Fibroblast of lung (primary cell): ENCODE measurements at places on chromosomes 5 and 9. TPM values are rescaled to one million over a fixed set of nuclear protein-coding genes. Genes with fewer than 3 reads are reported as not detected.
A peak's percentile ranks its signal among the peaks of the same experiment; 100 is the strongest.

DNA sequence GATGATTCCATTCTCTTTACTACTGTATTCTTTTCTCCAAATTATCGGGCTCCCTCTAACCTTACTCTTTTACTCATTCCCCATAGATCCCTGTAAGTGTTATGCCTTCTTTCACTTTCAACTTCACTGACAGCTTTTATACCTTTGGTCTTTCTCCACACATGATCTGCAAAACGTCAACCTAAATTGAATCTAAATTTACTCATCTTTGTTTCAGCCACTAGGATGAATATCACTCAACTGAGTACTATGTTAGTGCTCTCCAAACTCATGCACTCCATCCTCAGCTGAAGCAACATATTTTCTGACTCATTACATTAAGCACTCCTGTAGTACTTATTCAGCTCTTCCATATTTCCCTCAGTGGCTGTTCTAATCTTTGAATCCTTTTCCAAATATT, 133.4 kb downstream of the ADAMTS19 start:
- DNase-seq: no peak

DNA sequence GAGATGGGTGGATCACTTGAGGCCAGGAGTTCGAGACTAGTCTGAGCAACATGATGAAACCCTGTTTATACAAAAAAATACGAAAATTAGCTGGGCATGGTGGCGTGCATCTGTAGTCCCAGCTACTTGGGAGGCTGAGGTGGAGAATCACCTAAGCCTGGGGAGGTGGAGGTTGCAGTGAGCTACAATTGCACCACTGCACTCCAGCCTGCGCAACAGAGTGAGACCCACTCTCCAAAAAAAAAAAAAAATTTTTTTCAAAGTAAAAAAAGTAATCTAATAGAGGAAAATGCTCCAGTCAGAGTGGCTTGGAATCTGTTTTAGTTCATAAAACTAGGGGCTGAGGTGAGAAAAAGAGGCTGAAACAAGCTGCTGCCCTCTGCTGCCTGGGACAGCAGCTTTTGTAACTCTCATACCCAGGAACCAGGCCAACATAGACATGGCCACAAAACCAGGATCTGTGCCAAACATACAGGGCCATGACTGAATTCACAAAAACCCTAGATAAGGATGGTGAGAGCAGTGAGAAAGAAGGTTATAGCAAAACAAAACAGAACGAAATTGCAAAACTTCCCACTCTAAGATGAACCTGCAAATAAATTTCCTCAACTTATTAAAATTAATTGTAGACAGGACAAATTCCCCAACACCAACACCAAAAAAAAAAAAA, 13.1 kb upstream of the DCAF12 start:
- peak; percentile 92 for DNase-seq

- DNase-seq: no peak
These were observed 391.8 kb upstream of the CD180 start for GRCh38 chr5:67588389-67588788.

GRCh38 chr9:18890372-18890771, 142.6 kb downstream of the SAXO1 start:
- DNase-seq: peak; percentile 78

- DNase-seq: no peak
These were observed 19.0 kb upstream of the OR13F1 start for GRCh38 chr9:104485014-104485413.

DNA sequence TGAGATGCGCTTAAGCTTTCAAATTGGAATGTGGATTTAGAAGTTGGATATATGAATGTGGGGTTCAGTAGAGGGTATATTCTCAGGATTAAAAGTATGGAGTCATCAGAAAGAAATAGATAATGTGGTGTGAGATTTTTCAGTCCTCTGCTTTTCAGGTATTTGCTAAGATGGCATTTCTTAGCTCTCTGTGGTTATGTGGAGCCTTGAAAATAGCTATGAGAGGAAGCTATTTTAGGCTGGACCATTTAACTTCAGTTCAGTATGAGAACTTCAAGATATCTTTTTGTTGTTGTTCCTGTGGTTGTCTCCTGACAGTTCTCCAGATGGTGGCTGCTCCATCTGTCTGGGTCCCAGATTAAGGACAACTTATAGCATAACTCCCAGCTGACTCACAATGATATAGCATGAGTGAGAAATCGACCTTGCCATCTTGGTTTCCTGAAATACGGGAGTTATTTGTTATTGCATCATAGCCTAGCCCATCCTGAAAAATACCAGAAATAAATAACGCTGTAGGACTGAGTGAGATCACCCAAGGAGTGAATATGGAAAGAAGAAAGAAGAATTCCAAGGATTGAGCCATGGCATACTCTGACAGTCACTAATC, 461.5 kb downstream of the ANXA1 start:
- DNase-seq: peak; percentile 98

- DNase-seq: no peak
These were observed 100.3 kb upstream of the SPIN1 start for GRCh38 chr9:88287972-88288371.

DNA sequence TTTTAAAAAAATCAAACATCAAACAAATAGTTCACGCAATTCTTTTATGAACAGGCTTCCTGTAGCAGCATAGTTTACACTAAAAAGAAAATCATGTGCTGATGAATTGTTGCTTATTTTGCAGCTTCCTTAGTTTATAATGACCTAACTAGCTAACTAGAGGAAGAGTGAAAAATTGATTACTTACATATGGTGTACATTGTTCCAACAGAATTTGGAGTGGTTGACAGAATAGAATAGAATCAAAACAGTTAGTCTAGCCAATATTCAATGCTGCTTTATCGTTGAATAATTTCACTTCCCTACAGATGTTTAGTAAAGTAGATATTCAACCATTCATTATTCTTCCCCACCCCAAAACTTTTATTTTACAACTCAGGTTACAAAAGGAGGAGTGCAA, 4.2 kb downstream of the NMUR2 start:
- no peak for DNase-seq

The ABO gene
- not detected in 2 replicates for total RNA-seq

The PDGFRB gene
- total RNA-seq: 151 and 231 TPM in 2 replicates

DNA sequence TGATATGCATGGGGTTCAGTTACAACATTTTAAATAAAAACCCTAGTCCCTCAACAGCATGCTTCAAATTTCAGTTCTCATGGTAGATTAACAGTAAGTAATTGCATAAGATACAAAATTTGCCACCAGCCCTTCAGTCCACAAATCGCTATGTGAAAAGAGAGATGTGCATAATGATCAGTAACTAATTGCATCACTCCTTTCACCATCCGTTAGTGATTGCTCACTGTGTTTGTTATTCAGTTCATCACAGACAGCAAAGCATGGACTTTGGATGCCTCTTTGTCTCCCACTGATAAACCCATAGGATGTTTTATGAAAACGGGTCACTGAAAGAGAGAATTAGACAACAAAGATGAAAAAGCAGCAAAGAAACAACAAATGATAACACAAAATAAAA, 103.2 kb downstream of the MCTP1 start:
- no peak for DNase-seq

DNA sequence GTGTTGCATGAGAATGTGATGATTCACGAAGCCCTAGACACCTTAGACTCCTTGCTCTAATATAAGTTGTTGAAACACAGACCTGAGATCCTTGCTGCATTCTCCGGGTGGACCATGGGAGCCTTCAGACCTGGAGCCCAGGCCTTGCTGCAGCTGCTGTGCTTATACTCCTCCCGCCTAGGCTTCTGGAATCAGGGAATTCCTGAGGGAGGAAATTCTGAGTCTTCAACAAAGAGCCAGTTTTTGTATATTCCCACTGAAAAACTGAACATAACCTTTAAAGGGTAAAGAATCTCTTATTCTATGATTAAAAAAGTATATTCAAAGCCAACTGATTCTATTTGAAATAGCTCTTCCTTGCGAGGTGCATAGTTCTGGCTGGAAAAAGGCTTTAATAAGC, 245.1 kb upstream of the ELAVL2 start:
- no peak for DNase-seq

DNA sequence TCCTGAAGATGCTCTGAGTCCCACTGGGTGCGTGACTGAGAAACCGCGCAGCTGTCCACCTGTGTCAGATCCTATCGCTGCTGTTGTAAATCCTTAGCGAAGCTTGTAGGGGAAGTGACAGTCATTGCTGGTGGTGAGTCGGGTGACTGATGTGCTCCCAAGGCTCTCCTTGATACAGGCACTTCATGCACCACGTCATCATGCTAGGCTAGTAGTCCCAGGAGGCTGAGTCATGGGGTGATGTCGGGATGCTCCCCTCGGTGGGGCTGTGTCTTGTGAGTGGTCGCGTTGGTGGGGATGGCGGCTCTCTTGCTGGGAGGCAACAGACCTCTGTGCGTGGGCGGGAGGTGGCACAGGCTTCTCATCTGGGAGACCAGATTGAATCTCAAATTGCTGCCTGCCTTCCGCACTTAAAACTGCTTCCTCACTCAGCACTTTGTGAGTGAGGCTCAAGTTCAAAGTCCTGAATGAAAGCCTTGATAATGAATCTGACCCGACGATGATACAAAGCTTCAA, 84.7 kb downstream of the CSNK1A1 start:
- peak; percentile 86 for DNase-seq

GRCh38 chr5:179287631-179288030, 57.6 kb downstream of the ADAMTS2 start:
- DNase-seq: no peak

DNA sequence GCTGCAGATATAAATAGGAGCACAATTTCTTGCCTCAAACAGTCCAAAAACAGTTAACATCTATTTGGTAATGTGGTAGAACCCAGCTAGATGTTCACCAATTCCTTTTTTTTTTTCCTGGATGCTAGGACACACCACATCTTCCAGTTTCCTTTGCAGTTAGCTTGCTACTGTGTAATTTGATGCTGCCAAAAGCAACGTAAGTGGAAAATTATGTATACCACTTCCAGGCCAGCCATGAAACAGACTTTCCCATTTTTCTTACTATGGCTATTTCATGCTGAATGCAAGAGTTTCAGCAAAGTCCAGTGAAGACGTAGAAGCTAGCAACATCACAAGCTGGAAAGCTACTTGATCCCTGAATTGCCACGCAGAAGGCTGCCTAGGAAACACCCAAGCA, 667.2 kb downstream of the TLE1 start:
- DNase-seq: peak; percentile 62

The CARD9 gene
- 1.0 and 3.3 TPM in 2 replicates for total RNA-seq

GRCh38 chr9:15246243-15246642, 60.8 kb downstream of the TTC39B start:
- no peak for DNase-seq

The SH3RF2 gene
- 0.26 and 1.2 TPM in 2 replicates for total RNA-seq

The MYMK gene
- total RNA-seq: not detected in 2 replicates

GRCh38 chr9:88193766-88194165, 55.5 kb upstream of the SPATA31C2 start:
- no peak for DNase-seq

DNA sequence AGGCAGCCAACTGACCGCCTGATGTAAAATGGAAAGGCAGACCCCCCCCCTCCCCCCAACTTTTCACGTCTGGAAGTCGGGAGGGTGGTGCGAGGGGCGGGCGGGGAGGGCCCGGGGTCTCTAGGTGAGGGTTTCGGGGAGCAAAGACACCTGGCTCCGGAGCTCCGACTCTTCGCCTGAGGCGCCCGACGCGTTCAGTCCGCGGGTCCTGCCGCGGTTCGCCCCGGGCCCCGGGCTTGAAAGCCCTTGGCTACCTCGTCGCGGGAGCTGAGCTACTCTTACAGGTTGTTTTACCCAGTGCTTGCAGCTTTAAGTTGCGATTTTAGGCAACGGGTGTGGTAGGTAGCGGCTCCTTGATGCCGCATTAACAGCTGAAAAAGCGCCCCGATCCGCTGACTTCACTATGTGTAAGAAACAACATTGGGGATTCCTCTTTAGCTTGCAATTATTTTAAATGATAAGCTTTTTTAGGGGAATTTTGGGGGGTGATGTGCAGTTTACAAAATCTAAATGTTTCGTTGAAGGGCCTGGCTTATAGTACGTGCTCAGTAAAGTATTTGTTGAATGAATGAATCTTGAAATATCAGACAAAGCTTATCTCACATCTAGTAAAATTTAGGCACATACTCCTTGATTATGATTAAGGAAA, 722 bp downstream of the CDC42SE2 start:
- DNase-seq: peak; percentile 46

The TSSK1B gene
- total RNA-seq: under 0.01 and 0.50 TPM in 2 replicates

GRCh38 chr9:127788337-127789011, 2.6 kb downstream of the CDK9 start:
- no peak for DNase-seq

- peak; percentile 76 for DNase-seq
These were observed 355.9 kb downstream of the ADAMTS6 start for GRCh38 chr5:65125591-65126541.

GRCh38 chr5:151095341-151096000, 14.6 kb upstream of the TNIP1 start:
- peak; percentile 21 for DNase-seq

GRCh38 chr9:16119261-16120230, 566.7 kb downstream of the CCDC171 start:
- peak; percentile 94 for DNase-seq

The ZNF883 gene
- 6.2 and 9.7 TPM in 2 replicates for total RNA-seq

DNA sequence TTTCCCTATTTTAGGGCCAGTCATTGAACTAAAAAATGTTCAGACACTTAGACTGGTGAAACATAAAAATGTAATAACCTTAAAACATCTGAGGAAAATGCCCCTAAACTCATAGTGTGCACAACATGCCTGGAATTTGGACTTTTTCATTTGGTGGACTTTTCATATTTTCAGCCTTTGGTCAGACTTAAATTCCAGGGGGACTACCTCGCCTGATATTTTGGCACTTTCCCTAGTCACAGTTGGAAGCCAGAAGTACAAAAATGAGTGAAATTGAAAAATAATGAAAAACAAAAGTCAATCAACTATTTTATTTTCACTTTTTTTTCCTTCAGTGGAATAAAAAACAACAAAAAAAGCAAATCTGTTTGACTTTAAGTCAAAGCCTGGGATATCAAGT, 256.2 kb downstream of the ACTL7B start:
- DNase-seq: no peak

The PFN3 gene
- total RNA-seq: not detected in 2 replicates

The EPB41L4B gene
- total RNA-seq: 1.5 and 2.8 TPM in 2 replicates

GRCh38 chr9:5557606-5558587, 47.6 kb downstream of the PDCD1LG2 start:
- DNase-seq: peak; percentile 34

The SPINK13 gene
- not detected in 2 replicates for total RNA-seq

DNA sequence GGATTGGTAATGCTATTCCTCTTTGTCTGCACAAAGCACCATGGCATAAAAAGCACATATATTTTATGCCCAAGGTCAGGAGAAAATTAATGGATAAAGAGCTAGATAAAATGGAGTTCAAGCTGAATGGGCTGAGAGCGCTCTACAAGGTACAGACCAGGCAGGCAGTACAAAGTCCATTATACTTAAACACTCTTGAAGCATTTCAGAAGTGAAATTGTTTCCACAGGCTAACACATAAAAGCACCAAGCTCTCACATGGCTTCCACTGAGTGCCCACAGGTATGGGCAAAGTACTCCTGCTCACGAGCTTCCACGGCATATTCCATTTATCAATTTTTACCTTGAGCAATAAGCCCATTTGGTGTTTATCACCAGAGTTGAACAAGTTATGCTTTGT, 771.2 kb upstream of the DMAC1 start:
- no peak for DNase-seq

- DNase-seq: peak; percentile 70
These were observed 147.2 kb upstream of the LHFPL2 start for GRCh38 chr5:78795757-78796156.
